T-helper 22 cell (primary cell): ENCODE measurements at places on chromosomes 7 and 10.
A peak's percentile ranks its signal among the peaks of the same experiment; 100 is the strongest.

GRCh38 chr10:19853831-19854230, 37.6 kb downstream of the PLXDC2 start:
- no peak for DNase-seq

GRCh38 chr7:46191776-46192175, 270.7 kb upstream of the IGFBP3 start:
- DNase-seq = no peak

GRCh38 chr7:45599851-45600706, 25.9 kb downstream of the ADCY1 start:
- DNase-seq = no peak

- DNase-seq = no peak
These were observed 66.8 kb downstream of the MINDY4 start for GRCh38 chr7:30838008-30838407.

DNA sequence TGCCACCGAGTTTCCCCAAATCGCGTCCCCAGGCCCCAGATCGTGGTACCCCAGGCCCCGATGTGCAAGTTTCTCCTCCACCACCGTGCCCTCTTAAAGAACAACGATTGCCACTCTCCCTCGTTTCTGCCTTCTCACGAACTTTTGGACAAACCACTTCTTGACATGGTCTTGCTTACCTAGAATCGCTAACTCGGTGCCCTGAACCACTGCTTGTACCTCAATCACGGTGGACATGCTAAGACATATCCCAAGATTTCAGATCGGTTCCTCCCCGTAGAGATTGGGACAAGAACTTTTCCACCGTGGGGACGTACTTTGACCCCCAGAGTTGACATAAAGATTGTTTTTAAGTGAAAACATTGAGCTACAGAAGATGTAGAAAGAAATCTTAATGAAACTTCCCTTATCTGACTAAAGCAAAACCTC, 477 bp upstream of the ZC3HAV1 start:
- DNase-seq = no peak

DNA sequence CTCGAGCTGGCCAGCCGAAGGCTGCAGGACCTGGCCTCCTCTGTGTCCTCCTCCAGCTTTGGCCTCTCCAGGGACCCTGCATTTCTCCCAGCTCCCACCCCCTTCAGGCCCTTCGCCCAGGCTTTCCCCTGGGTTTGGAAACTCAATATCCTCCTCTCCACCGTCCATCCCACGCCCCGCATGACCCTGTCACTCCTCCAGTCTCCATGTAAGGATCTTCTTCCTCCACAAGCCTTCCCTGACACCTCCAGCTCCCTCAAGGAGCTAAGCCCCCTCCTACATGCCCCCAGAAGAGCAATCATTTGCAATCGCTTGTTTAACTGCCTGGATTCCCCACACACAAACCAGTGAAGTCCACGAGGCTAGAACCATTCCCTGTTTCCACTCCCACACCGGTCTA, 24.6 kb upstream of the TMEM213 start:
- no peak for DNase-seq

GRCh38 chr7:19110776-19111175, 6.7 kb downstream of the TWIST1 start:
- no peak for DNase-seq

- no peak for DNase-seq
These were observed 51.7 kb upstream of the SORCS3 start for GRCh38 chr10:104589431-104589830.

GRCh38 chr10:6300106-6300783, 97.5 kb downstream of the PFKFB3 start:
- DNase-seq = peak; percentile 56

DNA sequence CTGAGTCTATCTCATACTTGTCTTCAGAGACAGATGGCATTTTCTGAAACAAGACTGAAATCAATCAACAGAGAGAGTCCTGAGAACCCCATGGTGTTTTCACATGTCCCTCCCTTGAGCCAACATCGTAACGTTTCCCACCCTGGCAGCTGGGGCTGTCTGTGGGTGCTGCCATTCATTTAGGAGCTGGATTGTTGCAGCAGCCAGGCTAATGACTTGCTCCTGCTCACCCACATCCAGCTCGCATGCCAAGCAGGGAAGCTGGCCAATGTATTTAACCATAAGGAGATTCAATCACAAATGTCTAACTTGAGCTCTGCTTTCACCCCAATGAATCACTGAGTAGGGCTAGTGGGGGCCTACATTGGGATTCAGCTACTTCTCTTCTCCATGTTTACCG, 146.1 kb downstream of the ADRA2A start:
- DNase-seq = no peak

- no peak for DNase-seq
These were observed 81.3 kb downstream of the C10orf105 start for GRCh38 chr10:71638064-71638821.

DNA sequence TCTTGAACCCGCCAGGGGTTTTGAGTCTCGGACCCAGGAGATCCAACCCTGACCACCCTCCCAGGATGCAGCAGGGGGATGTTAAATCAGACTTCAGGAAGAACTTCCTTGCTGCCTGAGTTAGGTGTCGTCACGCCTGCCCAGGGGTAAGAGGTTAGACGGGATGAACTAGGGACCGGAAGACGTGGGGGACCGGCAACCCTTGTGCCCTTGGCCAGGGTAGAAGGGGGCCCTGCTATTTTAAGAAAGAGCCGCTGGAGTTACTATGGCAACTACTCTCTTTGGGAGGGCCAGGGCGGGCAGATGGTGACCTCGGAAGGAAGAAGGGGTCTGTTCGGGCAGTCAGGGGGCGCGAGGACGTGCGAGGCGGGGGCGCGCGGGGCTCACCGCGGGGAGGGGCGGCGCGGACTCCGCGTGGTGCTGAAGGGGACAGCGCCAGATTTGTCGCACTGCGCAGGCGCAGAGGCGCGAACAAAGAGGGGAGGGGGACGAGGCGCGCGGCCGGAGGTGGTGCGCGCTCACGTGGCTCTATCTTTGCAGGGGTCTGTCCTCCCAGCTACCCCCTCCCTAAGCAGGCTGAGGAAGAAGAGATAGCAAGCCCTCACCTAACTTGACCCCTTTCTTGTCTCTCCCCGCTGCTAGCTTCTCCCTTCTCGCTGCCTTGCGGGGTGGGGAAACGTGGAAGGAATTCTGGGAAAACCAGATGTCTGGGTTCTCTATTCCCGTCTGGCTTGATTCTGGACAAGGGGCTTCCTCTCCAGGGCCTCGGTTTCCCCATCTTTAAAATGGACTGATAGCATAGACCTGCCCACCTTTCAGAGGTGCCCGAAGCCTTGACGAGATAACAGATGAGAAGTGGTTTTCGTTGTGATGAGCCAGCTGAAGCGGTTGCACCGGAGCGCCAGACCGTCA, 940 bp upstream of the PSD start:
- DNase-seq = peak; percentile 48

DNA sequence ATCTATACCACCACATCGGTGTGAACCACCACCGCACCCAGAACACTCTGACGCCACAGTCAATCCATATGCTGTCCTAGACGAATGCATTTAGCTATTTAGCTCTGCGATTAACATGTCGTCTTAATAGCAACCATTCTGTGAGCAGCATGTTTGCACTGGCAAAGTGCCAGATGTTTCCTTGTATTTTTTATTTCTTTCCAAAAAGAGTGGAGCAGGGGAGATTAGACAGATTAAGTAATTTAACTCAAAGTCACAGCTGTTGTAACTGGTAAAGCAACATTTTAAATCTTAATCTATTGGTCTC, 57.0 kb upstream of the ARL4A start:
- DNase-seq = no peak

- DNase-seq = no peak
These were observed 288.2 kb downstream of the IPMK start for GRCh38 chr10:57979491-57979890.

DNA sequence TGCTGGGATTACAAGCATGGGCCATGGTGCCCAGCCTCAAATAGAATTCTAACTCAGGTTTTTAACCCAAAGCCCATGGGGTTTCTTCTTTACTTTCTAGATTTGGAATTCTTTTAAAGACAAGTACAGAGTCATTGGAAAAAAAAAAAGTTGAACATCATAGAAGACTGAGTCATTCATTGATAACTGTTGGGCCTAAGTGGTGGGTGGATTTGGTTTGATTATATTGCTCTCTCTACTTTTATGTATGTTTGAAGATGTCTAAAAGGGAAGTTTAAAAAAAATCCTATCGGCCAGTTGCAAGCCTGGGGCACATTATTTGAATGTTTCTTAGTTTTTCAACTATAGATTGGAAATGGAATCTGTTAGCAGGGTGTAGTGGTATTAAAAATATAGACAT, 49.7 kb downstream of the INPP5F start:
- no peak for DNase-seq

- DNase-seq = no peak
These were observed 33.9 kb downstream of the PTTG1IP2 start for GRCh38 chr7:90503367-90503766.

- DNase-seq = no peak
These were observed 473.0 kb downstream of the GALNT17 start for GRCh38 chr7:71604818-71605414.

DNA sequence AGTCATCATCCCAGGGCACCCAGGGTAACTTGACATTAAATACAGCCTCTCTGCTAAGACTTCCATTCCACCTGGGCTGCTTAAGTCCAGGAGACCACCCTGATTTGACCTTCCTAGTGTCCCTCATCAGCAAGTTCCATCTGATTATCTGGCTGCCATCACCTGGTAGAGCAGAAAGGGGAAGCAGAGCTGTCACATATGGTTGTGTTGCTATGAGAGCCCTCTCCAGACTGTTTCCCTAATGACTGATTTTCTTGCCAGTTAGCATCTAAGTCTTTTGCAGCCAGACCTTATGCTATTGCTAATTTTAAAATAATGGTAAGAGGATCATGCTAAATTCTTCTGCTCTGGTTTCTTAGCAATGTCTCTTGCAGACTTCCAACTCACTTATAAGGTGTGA, 38.7 kb downstream of the KCNH2 start:
- no peak for DNase-seq

DNA sequence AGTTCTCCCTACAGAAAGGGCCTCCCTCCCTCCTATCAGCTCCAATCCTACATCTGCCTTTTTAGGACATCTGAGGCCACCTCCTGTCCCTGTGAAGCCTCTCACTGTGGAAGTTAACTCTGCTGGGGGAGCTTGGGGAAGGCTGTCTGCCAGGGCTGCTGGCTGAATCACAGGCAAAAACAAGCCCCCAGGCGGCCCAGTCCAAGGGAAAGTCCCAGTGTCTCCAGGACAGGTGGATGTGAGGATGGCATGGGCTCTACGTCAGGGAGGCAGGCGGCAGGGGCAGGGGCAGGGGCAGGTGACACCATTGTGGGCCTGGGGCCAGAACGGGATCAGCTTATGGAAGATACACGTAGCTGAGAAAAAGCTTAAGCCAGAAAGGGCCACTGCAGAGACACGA, 240.2 kb downstream of the MAD1L1 start:
- no peak for DNase-seq

- no peak for DNase-seq
These were observed 114.3 kb downstream of the SEMA3C start for GRCh38 chr7:80804589-80804988.

GRCh38 chr10:78539247-78539766, 505.6 kb downstream of the RPS24 start:
- DNase-seq = no peak

- no peak for DNase-seq
These were observed 5.6 kb downstream of the POR start for GRCh38 chr7:75920431-75921161.

GRCh38 chr10:56319386-56319785, 41.7 kb downstream of the ZWINT start:
- DNase-seq = no peak

DNA sequence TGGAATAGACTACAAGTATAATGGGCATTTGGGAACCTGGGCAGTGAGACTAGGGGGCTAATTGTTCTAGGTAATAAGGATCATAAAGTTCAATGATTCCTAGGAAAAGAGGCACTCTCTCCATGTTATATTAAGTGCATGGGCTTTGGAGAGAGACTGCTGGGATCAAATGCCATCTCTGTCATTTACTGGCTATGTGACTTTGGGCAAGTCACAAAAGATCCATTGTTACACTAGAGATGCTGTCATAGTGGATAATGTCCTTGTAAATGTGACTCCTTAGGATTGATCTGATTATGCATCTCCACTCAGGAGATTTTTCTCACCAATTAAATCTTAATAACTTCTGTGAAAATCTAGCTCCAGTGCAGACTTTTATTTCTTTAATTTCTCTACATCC, 156.3 kb upstream of the CACNA2D1 start:
- DNase-seq = no peak

GRCh38 chr7:18468795-18469194, 26.8 kb upstream of the HDAC9 start:
- no peak for DNase-seq

- DNase-seq = no peak
These were observed 195.9 kb upstream of the LYZL2 start for GRCh38 chr10:30825495-30825894.

DNA sequence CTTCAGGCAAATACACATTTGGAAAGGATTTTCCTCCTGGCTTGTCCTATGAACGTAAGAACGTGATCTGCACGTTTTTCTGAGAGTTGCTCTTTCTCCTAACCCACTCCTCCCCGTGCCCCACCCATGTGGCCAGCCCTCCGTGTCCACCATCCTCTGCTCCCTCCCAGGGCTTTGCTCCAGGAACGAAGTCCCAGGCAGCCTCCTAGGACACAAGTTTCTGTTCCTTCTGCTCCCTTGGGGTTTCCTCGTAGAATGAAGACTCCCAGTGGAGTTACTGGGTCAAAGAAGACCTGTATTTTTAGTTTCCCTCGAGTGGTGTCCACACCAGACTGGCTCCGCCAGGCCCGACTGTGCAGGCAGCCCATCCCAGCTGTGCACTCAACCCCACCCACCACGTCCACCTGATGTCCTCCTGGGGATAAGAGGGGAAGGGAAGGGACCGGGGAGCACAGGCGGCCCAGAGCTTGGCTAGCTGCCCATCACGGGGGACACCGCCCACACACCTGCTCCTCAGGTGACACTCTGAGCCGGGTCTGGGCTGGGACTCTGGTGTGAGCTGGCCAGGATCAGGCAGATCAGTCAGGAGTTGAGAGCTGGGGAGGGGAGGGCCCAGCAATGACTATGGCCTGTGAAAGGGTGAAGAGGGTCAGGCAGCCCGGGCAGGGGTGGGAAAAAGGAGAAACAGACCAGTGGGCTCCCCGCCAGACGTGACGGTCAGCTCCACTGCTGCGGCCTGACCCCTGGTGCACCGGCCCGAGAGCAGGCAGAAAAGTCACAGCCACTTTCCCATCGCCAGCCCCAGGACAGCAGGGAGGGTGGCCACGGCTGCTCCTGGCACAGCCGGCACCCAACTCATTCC, 54.3 kb upstream of the PPP2R2D start:
- DNase-seq = no peak

- DNase-seq = no peak
These were observed 66.6 kb downstream of the PWWP2B start for GRCh38 chr10:132463333-132464255.

DNA sequence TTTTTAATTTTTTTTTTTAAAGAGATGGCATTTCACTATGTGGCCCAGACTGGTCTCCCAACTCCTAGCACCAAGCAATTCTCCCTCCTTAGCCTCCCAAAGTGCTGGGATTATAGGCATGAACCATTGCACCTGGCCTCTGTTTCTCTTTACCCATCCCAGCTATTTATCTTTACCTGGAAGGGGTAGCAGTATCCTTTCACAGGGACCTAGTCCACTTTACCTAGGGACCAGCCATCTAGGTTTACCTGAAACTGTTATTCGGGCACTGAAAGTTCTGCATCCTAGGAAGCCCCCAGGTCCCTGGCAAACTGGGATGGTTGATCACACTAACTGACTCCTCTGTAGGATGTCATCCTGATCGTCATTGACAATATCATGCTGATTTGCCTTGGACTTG, 21.7 kb upstream of the AGFG2 start:
- no peak for DNase-seq
